Pancreas (tissue), 10 donors: ENCODE measurements at places on chromosomes 3 and 15. TPM values are rescaled to one million over a fixed set of nuclear protein-coding genes. Genes with fewer than 3 reads are reported as not detected.

- DNase-seq: no peak
- no peaks in the 10 kb centered on the region for H3K4me1 ChIP-seq
- no peak overlapping the region for H3K27ac ChIP-seq
- no peaks in the 10 kb centered on the region for H3K27me3 ChIP-seq
- H3K36me3 ChIP-seq: no peaks in the 10 kb centered on the region
- H3K4me3 ChIP-seq: no peak overlapping the region
Measured at GRCh38 chr3:76615719-76616118, 424.2 kb upstream of the ROBO2 start.

DNA sequence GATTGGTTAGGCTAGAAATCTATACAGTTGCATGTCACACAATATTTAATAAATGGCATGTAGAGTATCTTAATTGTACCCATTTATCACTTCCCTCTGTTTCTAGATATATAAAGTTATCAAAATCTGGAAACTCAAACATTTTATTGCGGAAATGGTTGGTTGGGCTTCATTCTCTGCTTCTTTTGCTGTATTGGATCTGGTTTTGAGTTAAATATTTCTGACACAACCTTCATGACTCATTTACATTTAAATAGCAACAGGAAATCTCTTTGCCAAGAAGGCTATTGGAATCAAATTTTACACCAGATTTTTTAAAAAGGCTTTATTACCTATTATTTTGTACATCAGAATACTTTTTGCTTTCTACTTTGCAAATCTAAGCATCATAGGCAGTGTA is 153.8 kb downstream of the EBLN2 start:
- no peak overlapping the region for H3K4me3 ChIP-seq
- H3K27ac ChIP-seq: no peak overlapping the region
- H3K36me3 ChIP-seq: no peaks in the 10 kb centered on the region

The PLD1 gene
- 25.2 TPM for total RNA-seq

GRCh38 chr3:46663591-46664135 is 29.8 kb downstream of the ALS2CL start:
- H3K27me3 ChIP-seq: no peaks in the 10 kb centered on the region
- no peaks in the 10 kb centered on the region for H3K36me3 ChIP-seq
- H3K4me1 ChIP-seq: no peaks in the 10 kb centered on the region
- no peak overlapping the region for H3K4me3 ChIP-seq

GRCh38 chr3:104520228-104520655 is 846.5 kb upstream of the ALCAM start:
- no peak overlapping the region for H3K4me3 ChIP-seq
- no peaks in the 10 kb centered on the region for H3K36me3 ChIP-seq
- no peak overlapping the region for H3K27ac ChIP-seq
- DNase-seq: no peak
- no peaks in the 10 kb centered on the region for H3K27me3 ChIP-seq

DNA sequence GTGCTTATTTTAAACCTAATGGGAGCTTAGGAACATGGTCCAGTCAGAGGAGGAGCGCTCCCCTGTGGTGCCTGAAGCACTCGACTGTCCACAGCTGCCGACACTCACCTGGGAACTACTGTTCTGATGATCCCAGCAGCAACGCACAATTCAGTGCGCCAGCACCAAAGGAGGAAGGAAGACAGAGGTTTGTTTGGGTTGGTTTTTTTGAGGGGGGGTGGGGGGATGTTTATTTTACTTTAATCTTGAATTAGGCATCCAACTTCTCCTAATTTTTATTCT is 48.8 kb upstream of the VGLL4 start:
- peaks cover 8% of the 10 kb centered on the region for H3K4me1 ChIP-seq
- DNase-seq: no peak
- H3K4me3 ChIP-seq: no peak overlapping the region
- H3K36me3 ChIP-seq: no peaks in the 10 kb centered on the region
- H3K27ac ChIP-seq: no peak overlapping the region

The CKMT1B gene
- 3.1 TPM for total RNA-seq

DNA sequence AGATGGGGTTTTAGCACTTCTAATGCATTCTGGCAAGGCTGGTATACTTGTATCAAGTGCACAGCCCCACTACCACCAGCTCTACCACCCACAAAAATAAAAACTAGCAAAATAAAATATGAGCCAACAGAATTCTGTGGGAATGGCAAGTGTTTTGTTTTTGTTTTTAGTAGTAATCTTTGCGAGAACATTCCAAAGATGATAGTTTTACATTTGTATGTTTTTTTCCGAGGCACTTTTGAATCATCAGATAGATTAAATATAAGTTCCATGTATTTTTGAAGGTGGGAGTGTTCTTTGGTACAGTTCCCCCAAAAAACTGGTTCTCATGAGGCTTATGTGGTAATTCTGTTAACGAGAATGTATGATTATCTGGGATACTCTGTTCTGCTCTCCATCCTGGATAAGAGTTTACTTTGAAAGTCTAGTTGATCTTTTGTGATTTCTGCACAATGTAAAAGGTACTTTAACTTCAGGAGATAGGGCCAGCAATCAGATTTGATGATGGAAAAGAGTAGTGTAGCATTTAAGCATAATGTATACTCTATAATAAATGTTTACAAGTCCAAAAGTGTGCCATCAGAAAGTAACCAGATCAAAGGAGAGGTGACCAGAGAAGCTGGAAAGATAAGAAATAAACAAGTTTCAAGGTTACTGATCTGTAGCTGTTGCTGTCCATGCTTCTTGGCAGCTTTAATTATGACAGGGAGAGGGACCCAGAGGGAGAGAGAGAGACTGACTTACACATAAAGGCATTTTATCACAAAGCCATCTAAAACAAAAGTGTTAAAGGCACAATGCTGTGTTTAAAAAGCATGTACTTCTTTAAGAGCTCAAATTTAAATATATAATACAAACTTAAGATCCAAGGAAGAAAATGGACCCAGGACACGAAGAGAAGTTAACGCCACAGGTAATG is 130.9 kb downstream of the PGPEP1L start:
- no peaks in the 10 kb centered on the region for H3K27me3 ChIP-seq
- no peak overlapping the region for H3K27ac ChIP-seq
- H3K4me1 ChIP-seq: peaks cover 5% of the 10 kb centered on the region
- H3K36me3 ChIP-seq: no peaks in the 10 kb centered on the region

The ZBED2 gene
- not detected for total RNA-seq

The LRRC15 gene
- total RNA-seq: 0.25 TPM

- no peak for DNase-seq
- H3K27me3 ChIP-seq: no peaks in the 10 kb centered on the region
- no peaks in the 10 kb centered on the region for H3K36me3 ChIP-seq
- no peaks in the 10 kb centered on the region for H3K4me1 ChIP-seq
- H3K4me3 ChIP-seq: no peak overlapping the region
- H3K27ac ChIP-seq: no peak overlapping the region
Measured at GRCh38 chr3:123385981-123386380, 62.9 kb downstream of the ADCY5 start.

The CKMT1A gene
- 0.93 TPM for total RNA-seq

DNA sequence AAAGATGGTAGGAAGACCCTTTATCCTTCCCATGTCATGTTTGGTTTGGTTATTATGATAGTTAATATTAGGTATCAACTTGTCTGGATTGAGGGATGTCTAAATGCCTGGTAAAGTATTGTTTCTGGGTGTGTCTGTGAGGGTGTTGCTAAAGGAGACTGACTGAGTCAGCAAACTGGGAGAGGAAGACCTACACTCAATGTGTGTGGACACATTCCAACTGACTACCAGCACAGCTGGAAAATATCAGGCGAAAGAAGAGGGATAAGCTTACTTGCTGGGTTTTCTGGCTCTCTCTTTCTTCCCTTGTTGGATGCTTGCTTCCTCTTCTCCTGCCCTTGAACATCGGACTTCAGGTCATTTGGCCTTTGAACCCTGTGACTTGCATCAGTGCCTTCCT is 1227.6 kb upstream of the EPHA6 start:
- H3K27ac ChIP-seq: no peak overlapping the region
- no peaks in the 10 kb centered on the region for H3K27me3 ChIP-seq
- H3K4me3 ChIP-seq: no peak overlapping the region
- no peaks in the 10 kb centered on the region for H3K36me3 ChIP-seq
- no peak for DNase-seq
- no peaks in the 10 kb centered on the region for H3K4me1 ChIP-seq

DNA sequence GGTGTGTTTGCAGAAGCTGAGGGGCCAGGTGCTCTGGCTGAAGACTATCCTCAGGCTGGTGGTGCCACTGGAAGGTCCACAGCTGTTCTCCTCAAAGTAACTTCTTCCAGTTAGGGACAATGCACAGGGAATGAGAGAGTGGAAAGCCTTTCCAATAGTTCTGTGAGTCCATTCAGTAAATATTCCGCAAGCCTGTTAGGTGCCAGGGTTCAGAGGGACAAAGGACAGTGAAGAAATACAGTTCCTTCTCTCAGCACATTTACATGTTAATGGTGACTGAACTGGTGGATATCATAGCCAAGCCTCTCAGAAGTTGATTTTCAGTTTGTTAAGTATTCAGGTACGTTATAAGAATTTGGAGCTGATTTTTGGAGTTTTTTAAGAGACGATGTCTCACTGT is 122.5 kb downstream of the C3orf70 start:
- DNase-seq: no peak
- no peaks in the 10 kb centered on the region for H3K27me3 ChIP-seq
- H3K4me3 ChIP-seq: no peak overlapping the region
- no peaks in the 10 kb centered on the region for H3K36me3 ChIP-seq

The RTP2 gene
- not detected for total RNA-seq

The TRPM1 gene
- not detected for total RNA-seq

DNA sequence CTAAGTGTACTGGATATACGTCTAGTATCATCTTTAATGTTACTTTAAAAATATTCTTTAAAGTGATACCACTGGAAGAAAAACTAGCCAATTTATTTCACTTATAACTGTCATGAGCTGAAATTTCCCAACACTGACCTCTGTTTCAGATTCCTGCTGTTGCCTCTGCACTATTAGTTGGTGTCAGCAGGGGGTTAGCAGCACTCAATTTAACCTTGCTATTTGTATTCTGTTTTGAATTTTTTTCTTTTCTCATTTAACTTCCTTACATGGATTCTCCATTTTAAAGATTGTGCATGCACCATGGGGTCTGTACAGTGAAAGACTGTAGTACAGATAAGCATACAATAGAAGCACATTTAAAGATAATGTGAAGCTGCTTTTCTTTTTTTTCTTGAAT is 169.2 kb downstream of the UBE2E2 start:
- H3K4me1 ChIP-seq: no peaks in the 10 kb centered on the region
- no peak for DNase-seq
- no peaks in the 10 kb centered on the region for H3K36me3 ChIP-seq
- no peak overlapping the region for H3K27ac ChIP-seq

- peak overlapping the region; percentile 46 for H3K27ac ChIP-seq
- no peaks in the 10 kb centered on the region for H3K27me3 ChIP-seq
- no peak overlapping the region for H3K4me3 ChIP-seq
- H3K36me3 ChIP-seq: no peaks in the 10 kb centered on the region
- peaks cover 15% of the 10 kb centered on the region for H3K4me1 ChIP-seq
Measured at GRCh38 chr3:45552794-45553371, 41.7 kb upstream of the LIMD1 start.

DNA sequence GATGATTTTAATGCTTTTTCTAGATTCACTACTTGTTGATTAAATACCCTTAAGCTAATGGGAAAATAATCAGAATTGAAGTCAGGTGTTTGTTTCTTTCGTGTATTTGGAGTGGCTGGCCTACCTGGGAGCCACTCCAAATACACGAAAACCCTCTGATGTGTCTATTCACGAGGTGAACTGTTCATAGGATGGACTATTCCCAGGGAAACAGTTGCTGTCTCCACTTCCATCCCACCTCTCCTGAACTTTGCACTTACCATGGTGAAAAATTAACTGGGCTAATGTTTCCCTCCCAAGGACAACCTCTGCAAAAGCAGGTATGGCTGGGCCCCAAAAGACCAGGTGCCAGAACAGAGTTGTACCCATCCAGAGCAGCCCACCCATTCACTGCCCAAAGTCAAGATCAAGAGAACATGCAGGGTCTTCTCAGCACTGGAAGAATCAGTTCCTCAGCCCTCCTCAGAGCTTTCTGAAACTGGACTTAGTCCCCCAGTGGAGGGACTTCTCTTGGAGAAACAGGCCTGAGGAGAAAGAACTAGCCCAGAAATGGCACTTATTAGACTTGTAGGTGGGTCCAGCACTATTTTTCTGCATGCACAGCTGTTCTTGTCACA is 2.9 kb upstream of the SMAD3 start:
- peak overlapping the region; percentile 95 for H3K27ac ChIP-seq
- H3K27me3 ChIP-seq: no peaks in the 10 kb centered on the region
- H3K36me3 ChIP-seq: no peaks in the 10 kb centered on the region
- peaks cover 35% of the 10 kb centered on the region for H3K4me1 ChIP-seq

The RHCG gene
- total RNA-seq: 0.40 TPM

DNA sequence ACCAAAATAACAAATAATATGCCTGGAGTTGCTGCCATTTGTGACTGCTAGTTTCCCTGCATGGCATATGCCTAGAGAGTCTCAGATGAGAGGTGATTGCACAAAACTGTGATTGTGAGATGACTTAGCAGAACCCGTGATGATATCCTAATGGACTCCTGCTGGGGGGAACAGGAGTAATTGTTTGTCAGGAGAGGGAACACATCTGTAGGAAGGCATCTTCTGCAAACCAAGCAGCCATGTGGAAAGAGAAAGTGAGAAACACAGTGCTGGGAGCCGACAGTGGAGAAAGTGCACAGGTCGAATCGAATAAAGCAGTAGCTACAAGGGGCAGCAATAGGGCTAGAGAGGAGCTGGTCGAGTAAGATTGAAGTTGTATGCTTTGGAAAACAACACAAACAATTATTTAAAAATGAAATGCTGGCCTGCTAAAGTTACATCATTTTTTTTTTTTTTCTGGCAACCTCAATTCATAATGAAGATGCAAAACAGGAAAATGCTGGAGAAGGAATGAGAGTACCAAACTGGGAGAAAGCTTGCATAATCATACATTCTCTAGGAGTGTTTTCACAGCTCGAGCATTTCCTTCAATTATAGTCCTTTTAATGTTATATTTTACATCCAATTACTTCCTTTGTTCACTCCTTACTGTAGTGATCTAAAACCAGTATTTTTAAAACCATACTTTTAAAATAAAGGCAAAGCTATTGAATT is 494.2 kb upstream of the AGTR1 start:
- no peaks in the 10 kb centered on the region for H3K4me1 ChIP-seq
- H3K4me3 ChIP-seq: no peak overlapping the region
- no peaks in the 10 kb centered on the region for H3K27me3 ChIP-seq
- no peaks in the 10 kb centered on the region for H3K36me3 ChIP-seq
- H3K27ac ChIP-seq: no peak overlapping the region

- H3K27me3 ChIP-seq: no peaks in the 10 kb centered on the region
- H3K4me3 ChIP-seq: no peak overlapping the region
- DNase-seq: no peak
- no peak overlapping the region for H3K27ac ChIP-seq
- no peaks in the 10 kb centered on the region for H3K4me1 ChIP-seq
- H3K36me3 ChIP-seq: no peaks in the 10 kb centered on the region
Measured at GRCh38 chr3:189808246-189809007, 177.2 kb downstream of the TP63 start.

The GNAT1 gene
- total RNA-seq: not detected

DNA sequence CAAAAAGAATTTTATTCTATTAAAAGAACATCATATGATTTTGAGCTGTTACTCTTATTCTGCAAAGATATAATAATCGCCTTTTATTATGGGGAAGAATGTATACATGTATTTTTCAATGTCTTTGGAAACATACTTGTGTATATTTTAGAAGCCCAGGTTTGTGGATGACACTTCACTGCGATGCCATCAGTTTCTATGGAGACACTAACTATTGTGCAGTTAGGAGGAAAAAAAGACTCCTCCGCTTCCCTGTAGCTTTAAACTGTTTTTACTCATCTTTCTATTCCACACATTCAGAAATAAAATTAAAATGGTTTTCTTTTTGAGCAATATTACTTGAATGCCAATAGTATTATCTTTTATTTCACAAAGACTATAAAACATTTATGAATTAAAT is 305.0 kb downstream of the NLGN1 start:
- no peak overlapping the region for H3K4me3 ChIP-seq
- DNase-seq: no peak
- H3K27ac ChIP-seq: no peak overlapping the region
- no peaks in the 10 kb centered on the region for H3K27me3 ChIP-seq
- H3K4me1 ChIP-seq: no peaks in the 10 kb centered on the region
- no peaks in the 10 kb centered on the region for H3K36me3 ChIP-seq
